RPMI7951 (cell line): ENCODE measurements at places on chromosomes 6 and 20.

GRCh38 chr6:136886091-136886490 is 36.0 kb upstream of the SLC35D3 start:
- no peak for DNase-seq

- no peak for DNase-seq
Measured at GRCh38 chr20:23436681-23437080, 2.8 kb upstream of the CSTL1 start.

- no peak for DNase-seq
Measured at GRCh38 chr6:154427446-154427845, 70.8 kb upstream of the IPCEF1 start.

GRCh38 chr20:64064145-64064698 is 1.2 kb downstream of the TCEA2 start:
- DNase-seq: peak; percentile 67

DNA sequence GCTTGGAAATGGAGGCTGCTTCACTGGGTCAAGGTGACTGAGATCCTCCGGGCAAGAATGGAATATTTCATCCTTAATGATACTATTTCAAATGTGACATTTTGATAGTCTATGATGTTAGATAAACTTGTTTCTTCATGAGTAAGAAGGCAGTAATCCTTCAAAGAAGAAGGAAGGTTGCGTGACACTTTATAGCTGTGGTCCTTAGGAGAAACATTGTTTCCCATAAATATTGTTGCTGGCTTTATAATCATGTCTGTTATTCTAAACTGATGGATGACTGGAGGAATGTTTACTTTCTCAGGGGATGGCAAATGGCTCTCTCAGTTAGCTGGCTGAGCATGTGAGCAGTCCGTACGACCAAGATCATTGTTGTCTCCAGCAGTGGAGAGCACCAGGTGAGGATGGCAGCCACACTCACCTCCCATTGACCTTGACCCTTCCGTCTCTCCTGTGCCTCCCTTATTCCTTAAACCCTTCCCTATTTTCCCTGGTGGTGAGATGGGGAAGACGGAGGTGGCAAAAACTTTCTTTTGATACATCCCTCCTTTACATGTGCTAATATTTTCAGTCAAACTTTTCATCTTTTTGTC is 171.2 kb upstream of the OLIG3 start:
- no peak for DNase-seq

DNA sequence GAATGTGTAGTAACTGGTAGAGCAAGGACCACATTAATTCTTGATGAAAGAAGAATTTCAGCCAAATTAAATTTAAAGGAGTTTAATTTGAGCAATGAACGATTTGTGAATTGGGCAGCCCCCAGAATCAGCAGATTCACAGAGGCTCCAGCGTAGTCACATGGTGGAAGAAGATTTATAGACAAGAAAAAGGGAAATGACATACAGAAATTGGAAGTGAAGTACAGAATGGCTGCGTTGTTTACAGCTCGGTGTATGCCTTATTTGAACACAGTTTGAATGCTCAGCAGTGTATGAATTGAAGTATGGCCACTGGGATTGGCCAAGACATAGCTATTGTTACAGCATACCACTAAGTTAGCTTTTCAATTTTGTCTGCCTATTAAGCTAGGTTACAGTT is 173.6 kb upstream of the ARG1 start:
- no peak for DNase-seq

DNA sequence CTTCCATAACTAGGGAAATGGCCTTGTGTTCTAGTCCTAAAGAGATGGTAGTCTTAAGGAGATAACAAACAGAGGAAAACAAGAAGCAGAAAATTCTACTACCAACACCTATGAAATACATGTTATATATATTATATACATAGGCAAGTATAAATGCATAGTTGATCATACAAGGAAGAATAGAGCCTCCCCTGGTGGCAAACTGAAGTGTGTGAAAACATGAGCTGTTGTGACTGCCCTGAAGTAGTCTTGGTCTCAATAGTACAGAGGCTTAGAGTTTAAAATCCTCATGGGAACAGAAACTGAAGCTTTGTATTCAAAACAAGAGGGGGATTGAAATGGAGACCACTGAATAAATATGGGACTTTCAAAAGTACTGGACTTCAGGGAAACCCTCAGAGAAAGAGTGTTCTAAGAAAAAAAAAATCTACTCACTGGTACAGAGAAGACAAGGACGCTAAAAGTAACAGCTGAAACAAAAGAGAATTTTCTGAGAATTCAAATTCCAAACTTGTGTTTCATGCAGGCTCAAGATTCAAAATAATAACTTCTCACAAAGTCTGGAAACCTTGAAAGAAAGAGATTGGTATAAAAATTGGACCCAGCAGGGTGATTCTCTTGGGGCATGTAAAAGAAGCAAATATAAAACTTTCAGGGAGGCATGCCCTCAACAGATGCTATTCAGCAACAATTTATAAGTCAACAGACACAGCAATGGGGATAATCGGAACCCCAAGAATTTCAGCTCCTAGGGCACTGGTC is 59.7 kb upstream of the SAMD3 start:
- peak; percentile 33 for DNase-seq

- no peak for DNase-seq
Measured at GRCh38 chr6:43814865-43815264, 44.9 kb downstream of the VEGFA start.

DNA sequence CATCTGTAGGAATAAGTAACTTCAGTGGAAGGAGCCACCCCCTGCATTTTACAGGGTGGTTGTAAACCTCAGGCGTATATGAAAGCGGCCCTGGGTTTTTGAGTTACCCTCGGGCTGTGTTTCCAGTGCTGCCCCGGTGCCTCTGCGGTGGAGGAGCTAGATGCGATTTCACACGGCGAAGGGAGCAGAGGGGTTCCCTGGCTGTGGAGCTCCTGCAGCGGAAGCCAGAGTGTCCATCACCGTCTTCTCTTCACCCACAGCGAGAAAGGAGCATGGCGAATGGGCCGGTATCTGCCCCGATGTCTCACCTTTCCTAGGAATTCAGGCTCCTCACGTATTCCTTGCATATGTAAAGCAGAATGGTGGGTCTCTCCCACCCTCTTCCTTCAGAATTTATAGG is 253.6 kb downstream of the THBS2 start:
- DNase-seq: peak; percentile 72

DNA sequence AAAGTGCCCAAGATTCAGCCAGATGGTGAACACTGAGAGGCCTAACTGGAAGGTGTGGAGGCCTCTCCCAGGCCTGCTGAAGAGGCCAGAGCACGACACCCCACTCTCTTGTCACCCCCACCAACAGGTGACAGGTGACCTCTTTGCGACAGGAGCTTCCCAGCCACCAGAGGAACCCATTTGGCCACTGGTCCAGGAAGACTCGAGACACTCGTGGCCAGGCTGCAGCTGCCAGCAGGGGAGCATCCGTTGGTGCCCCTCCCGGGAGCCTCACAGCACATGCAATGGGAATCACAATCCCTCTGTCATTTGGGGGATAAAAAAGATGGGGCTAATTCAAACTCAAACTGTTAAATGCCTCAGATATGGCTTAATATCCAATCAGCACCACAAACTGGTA is 163.4 kb downstream of the INSM1 start:
- no peak for DNase-seq

- DNase-seq: no peak
Measured at GRCh38 chr6:146857980-146858347, 259.2 kb downstream of the ADGB start.

GRCh38 chr6:152368751-152369624 is 268.2 kb downstream of the SYNE1 start:
- DNase-seq: no peak
